Amniotic stem cell (primary cell): ENCODE measurements at places on chromosomes 6 and 20.

DNA sequence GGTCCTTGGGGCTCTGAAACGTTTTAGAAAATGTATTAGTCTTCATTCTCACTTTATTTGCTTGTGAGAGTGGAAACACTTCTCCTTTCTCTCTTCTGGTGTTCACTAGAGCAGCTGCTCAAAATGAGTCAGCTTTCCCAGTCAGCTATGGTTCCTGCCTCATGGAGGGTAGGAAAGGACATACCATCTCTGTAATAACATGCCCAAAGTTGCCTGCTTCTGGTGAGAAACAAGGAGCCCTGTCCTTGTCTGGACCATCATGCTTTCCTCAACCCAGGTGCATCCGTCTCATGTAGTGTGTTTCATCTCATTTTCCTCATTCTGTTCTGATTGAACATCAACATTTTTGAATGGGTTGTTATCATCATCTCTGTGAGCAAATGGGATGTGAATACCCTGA lies 17.1 kb upstream of the TINAG start:
- peak; percentile 43 for DNase-seq

GRCh38 chr6:44682280-44682679 lies 294.8 kb downstream of the CDC5L start:
- DNase-seq: no peak

DNA sequence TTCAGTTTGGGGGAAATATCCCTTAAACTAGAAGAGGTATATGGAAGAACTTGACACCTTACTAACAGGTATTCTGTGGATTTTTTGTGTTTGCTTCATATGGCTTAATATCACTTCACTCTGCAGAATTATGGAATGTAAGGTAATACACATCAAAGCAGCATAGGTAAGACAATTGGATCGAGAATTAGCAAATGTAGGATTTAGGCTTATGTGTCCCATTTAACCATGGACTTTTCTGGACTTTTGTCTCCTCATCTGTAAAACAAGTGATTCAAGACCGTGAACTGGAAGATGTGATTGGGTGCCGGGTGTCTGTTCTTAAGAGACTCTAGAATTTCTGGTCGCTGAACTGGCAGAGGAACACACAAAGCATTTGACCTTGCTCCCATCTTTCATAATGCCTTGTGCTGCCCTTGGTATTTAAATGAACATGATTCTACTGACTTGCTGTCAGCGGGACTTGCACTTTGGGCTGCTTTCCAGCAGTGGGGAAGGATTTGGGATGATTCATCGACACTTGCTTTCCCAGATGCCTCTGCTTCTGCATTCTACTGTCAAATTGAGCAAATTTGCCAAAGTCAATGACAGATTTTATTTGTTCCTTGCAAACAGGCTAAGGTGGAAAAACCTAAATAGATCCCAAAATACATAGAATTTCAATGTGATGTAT lies 199.8 kb downstream of the PLCB1 start:
- DNase-seq: no peak

DNA sequence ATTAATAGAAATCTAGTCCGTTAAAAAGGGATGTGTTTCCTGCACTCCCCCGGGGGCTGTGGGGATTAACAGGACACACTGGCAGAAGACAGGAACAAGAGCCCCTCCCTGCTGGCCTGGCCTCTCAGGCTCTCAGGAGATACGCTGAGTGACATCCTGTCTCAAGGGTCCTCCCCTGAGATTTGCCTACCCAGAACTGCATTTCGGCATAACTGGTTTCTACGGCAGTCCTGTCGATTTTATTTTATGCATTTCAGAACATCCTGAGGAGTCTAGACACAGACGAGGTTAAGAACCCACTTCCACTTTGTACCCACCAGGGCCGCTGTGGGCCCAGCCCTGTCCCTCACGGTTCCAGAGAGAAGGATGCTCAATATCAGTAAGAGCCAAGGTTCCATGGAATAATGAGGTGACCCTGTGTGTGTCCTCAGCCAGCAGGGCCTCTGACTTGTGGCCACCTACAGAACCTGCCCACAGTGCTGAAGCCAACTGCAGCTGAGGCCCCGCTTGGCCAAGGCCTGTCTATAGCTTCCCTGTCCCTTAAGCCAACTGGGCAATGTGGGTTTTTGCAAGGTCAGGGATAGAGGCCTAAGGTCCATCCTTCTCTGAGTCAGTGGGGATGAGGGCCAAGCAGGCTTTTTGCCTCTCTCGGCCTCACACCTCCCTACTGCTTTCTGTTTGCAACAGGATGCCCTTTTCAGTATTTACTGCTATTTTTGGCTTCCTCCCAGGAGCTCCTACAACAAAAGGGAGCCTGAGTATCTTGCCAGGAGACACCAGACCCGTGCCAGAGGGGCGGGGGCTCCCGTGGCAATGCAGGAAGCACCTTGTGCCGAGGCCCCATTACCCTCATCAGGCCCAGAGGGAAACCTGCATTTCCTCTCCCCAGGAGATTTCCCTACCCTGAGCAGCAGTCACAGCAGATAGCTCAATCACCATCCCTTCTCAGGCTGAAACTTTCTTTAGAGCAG lies 14.7 kb downstream of the UQCC2 start:
- DNase-seq: no peak

DNA sequence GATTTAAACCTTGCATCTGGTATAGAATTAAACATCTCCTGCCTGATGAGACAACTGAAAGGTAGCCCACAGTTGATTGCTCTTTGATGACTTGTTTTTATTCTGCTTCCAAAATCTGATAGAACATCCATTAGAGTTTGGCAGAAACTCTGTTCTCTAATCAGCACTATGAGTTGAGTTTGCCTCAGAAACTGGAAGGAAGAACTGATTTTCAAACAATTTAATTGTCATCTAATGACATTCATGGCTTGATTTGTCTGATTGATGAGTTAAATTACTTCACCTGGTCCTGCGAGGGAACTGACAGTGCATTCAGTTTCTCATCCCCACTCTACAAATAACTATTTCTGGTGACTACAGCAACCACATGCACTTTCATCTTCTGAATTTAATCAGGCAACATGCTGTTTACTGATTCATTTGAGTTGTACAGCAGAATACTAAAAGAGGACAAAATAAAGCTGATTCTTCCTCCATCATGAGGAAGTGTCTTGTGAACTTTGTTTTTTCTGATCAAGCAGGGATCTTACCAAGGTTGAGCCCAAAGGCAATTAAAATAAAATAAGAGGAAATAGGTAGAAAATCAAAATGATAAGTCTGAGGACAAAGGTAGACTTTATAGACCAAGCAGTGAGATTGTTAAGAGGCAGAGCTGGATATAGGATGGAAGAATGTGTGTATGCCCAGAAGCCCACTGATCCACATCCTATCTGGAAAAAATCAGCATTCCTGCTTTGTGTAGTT lies 15.7 kb upstream of the MRAP2 start:
- no peak for DNase-seq

GRCh38 chr6:163554663-163555062 lies 140.1 kb downstream of the QKI start:
- no peak for DNase-seq

DNA sequence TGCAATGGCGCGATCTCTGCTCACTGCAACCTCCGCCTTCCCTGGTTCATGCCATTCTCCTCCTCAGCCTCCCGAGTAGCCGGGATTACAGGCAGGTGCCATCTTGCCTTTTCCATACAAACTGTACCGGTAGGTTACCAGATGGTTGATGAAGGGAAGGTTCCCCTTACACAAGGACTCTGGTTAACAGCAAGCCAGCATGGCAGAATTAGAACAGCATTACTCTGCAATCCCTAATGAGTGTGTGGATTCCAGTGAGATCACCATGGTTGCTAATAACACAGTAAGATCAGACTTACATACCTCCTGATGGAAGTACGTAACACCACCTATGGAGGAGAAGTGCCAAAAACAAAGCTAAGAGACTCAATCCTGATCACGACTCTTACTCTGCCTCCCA lies 51.7 kb downstream of the TTI1 start:
- no peak for DNase-seq

DNA sequence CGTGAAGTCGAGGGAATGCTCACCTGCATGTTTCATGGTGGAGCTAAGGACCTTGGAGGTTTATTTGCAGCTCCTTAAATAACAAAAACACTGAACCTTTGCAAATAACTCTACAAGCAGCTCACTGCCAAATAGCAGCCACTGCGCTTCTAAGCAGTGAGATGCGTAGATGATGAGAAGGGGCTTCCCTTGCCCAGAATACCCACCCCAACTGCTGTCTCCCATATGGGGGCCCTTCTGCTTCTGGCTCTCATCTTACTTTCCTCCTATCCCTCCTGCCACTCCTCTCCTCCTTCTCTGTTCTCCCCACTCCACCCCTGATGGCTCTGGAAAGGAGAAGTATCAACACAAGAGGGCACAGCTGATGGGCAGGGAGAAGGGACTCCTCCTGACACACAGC lies 193.3 kb upstream of the SSTR4 start:
- no peak for DNase-seq

DNA sequence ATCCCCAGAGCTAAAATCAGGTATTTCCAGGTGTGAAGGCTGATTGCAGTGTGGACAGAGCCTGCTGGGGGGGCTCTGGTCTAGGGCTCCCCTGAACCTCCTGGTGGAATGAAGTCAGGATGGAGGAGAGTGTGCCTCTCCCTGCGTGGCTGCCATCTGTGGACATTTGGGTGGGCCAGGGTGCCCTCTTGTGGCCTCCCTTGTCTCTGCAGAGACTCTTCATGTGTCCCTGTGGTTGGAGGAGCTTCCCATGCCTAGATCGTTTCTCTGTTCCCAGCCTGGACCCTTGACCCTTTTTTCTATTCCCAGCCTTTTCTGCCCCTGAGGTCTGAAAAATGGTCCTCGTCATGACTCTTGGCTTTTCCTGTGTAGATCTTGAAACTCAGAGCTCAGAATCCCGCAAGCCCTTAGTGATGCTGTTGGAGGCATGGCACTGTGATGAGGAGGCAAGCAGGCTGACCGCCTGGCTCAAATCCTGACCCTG lies 9.9 kb upstream of the PSMF1 start:
- DNase-seq: no peak

DNA sequence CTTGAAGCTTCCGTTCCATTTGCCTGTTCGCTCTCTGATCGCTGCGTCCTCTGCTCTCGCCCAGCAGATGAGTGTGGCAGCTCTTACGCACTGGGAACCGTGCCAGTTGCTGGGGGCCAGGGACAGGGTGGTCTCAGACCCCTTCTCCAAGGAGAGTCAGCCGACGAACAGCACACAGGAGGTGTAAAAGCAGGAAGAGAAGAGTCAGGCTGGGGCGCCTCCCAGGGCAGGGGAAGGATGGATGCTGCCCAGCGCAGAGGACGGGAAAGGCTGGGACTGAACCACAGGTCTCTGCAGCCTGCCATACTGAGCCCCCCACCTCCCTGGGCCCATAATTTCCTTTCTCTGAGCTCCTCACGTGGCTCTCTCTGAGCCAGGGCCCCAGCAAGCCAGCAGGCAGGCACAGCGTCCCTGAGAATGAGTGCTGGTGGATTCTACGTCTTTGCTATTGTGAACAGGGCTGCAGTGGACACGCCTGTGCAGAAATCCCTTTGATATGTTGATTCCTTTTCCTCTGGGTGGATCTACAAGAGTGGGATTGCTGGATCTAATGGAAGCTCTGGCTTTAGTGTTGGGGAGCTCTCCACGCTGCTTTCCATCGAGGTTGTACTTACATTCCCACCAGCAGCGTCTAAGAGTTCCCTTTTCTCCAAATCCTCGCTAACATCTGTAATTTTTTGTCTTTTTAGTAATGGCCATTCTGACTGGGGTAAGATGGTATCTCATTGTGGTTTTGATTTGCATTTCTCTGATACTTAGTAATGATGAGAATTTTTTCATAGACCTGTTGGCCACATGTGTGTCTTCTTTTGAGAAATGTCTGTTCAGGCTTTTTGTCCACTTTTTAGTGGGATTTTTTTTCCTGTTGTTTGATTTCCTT lies 104.1 kb downstream of the PSMB1 start:
- no peak for DNase-seq

DNA sequence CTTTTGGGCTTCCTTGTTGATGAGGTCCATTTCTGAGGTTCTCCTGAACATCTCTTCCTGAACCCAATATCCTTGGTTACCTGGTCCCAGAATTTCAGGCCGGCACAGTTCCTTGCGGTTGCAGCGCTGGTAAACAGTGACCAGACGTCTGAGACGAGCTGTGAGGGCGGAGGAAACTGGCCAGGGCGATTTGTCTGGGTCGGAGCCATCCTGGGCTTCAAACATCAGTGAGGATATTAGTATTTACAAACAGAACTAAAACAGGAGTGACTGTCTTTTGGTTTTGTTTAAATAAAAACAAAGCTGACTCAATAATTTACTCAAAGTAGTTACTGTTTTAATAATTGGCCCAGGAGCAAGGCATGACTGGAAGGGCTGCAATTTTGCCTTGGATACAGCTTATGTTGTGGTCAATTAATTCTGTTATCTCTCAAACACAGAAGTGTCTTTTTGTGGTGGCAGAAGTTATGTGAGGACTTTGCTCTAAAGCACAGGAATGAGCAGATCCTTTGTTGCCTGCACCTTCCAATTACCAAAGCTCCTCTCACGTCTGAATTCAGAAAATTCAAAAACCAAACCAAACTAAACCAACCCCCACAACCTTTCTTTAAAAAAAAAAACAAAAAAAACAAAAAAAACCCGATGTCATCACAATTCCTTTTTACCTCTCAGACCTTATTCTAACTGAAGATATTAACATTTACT lies 58.7 kb upstream of the EMILIN3 start:
- DNase-seq: no peak

GRCh38 chr6:155894758-155895157 lies 439.1 kb upstream of the NOX3 start:
- no peak for DNase-seq

DNA sequence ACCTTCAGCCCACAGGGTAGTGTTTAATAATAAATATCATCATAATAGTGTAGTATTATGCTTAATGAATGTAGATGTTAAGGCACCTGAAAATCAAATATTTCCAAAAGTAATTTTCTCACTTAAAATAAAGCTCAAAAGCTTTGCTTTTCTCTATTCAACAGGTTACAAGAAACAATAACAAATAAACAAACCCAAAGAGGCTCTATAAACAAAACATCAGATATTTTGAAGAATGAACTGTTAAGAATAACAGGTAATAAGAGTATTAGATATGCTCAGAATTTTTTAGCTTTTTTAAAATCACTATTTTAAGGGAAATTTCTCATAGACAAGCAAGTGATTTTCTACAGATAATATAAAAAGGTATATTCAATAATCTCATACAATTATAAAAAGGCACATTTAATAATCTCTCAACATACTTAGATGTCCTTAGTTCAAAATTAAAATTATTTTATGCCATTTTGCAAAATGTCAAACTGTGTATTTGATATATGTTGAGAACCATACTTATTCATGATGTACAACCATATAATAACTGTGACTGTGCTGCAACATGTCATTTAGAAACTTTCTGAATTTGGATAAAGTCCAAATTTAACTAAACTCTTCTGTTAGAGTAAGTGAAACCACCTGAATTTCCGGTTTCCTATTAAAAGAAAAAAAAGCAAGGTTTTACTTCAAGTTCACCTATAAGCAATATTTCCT lies 35.8 kb downstream of the PHIP start:
- DNase-seq: no peak

GRCh38 chr6:118630923-118631322 lies 20.5 kb downstream of the CEP85L start:
- DNase-seq: no peak
